GOT3 (cell line): ENCODE measurements at places on chromosomes 3 and 15.

DNA sequence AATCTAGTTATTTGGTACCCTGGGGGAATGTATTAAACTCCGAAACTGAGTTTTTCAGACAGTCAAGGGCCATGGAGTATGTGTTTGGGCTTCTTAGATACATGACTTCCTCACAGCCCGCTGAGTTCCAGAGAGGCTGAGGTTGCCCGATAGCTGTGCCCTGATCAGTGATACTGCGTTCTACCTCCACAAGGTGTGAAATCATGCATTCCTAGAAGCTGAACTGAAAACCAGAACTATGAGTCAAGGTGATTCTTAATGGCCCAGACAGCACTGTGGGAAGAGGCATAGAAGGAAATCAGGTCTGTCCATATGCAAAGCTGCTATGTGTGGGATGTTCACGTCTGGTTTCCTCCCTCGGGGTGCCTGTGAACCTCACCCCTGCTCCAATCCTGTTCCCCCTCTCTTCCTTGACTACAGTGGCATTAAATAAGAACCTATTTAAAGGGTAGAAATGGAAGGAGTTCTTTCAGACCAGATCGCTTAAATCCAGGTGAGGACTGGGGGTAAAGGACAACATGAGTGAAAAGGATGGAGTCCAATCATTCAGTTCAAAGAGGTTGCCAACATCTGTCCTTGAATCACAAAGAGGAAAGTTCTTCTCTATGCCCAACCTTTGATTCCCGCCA, 74.3 kb downstream of the MYO1E start:
- DNase-seq: no peak

DNA sequence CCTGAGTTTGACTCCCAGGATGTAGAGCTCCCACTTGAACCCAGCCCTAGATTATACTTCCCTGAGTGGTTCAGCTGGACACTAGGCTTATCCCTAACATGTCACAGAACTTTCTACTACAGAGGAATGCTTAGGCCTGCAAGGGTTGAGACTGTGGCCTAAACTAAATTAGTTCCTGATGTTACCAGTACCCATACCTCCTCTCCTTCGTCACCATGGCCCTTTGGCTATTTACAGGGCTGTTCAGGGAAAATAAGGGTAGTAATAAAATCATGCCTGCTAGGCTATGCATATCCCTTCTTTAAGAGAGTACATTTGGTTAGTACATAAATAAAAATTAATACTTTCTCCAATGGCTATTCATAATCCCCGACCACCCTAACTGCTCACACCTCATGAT, 356.4 kb upstream of the RASGRP1 start:
- DNase-seq: no peak

DNA sequence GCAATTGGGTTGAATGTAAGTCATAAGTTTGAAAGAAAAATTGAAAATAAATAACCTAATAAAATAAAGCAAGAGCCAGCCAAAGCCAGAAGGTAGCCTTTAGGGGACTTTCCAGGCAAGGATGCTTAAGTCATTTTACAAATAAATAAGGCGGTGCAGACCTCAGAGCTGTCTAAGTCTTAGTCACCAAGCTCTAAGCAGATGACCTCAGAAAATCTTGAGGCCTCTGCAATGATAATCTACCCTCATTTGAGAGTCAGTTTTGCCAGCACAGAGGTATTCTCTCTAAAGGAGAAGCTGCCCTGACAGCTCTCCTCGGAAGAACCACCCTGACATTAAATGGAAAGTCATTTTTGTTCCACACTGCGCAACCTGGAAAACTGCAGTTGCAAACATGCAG, 113.9 kb downstream of the OXNAD1 start:
- DNase-seq: no peak

- no peak for DNase-seq
Measured at GRCh38 chr3:66472313-66473134, 28.3 kb downstream of the LRIG1 start.

GRCh38 chr15:58056015-58056414, 9.5 kb downstream of the ALDH1A2 start:
- DNase-seq: no peak

DNA sequence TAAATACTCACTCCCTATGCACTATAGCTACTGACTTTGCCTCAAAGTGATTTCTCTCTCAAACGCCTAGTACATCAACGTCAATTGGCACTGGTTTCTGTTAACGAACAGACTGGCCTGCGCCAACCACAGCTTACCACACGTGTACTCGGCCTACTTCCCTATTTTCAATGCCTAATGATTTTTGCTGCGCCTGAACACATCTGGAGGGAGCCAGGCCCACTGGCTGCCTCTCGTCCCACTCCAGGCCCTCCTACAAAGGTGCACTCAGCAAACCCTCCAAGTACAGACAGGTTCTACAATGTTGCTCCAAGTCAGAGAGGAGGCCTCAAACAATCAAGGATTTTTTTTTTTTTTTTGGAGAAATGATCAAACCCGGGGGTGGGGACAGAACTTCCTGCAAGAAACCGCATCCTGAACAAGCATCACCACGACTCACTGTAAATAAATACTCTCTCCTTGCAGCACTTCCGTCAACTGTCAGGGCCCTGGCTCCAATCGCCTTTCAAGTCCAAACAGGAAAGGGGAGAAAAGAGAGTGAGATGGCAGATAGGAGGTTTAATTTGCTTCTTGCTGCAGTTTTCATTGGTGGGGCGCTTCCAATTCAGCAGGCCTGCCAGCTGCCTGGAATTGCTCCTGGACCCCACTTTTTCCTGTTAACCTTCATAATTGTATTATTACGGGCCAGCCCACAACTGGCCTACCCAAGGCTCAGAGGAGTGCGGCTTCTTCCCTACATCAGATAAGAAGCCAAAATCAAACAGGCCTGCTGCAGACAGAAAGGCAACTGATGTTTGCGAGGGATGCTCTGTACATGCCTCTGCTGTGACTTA, 139.3 kb downstream of the FOXP1 start:
- DNase-seq: no peak

GRCh38 chr3:53525765-53526703, 31.6 kb downstream of the CACNA1D start:
- DNase-seq: no peak

DNA sequence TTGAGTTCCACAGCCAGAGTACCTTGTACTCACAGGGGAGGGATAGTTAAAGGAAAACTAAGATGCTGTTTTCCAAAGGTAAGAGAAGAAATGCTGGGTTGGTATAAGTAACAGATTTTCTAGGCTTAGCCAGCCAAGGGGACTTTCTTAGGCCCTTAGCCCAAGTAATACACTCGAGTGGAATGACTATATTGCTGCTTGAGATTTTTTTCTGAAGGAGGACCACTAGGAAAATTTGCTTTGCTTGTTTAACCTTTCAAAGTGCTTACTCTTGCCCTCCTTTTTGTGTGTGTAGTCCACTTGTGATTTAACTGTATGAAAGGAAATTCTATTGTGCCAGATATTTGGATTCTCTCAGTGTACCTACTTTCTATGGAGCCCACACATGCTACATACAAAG, 50.5 kb downstream of the IL5RA start:
- no peak for DNase-seq

DNA sequence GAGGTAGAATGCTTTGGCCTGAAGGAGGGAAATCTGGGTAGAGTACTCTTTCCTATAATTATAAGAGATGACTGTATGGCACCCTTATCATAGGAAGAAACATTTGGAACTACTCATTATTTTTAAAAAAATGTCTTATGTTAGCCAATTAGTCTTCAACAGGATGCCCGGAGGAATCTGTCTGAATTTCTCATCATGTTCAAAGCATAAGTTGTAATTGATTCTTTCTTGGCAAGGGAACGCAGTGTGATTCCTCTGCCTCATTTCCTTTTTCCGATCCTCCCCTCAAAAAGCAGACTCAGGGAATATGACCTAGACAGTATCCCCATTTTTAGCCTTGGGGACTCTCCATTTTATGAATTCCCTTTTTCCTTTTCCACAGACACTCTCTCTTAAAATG, 165.1 kb downstream of the IL5RA start:
- DNase-seq: no peak

GRCh38 chr15:74397239-74398068, 30.0 kb upstream of the CYP11A1 start:
- no peak for DNase-seq
